ENCODE measurements at places on chromosomes 2 and 18. TPM values are rescaled to one million over a fixed set of nuclear protein-coding genes. Genes with fewer than 3 reads are reported as not detected.
A peak's percentile ranks its signal among the peaks of the same experiment; 100 is the strongest.

KCNJ3 gene
- 6.6 TPM for total RNA-seq

DNA sequence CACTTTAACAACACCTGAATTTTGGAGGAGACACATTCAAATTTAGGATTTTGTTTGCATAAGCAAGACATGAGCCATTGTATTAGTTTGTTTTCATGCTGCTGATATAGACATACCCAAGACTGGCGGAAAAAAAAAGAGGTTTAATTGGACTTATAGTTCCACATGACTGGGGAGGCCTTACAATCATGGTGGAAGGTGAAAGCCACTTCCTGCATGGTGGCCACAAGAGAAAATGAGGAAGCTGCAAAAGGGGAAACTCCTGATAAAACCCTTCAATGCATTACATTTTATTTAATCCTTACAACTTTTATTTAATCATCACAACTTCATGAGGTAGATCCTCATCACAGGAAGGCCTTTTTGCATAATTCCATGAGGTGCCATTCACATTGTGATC is 242.0 kb upstream of the STON1 start:
- H3K4me1 ChIP-seq, result no peaks in the 10 kb centered on the region
- H3K27ac ChIP-seq, result no peak overlapping the region
- H3K36me3 ChIP-seq, result no peaks in the 10 kb centered on the region

GRCh38 chr2:168740360-168740759 is 62.1 kb upstream of the NOSTRIN start:
- no peaks in the 10 kb centered on the region for H3K27me3 ChIP-seq
- H3K4me1 ChIP-seq, result no peaks in the 10 kb centered on the region
- no peak overlapping the region for H3K27ac ChIP-seq
- H3K36me3 ChIP-seq, result no peaks in the 10 kb centered on the region

GRCh38 chr2:187008111-187008510 is 159.1 kb upstream of the ZSWIM2 start:
- no peak overlapping the region for H3K4me3 ChIP-seq
- H3K36me3 ChIP-seq, result no peaks in the 10 kb centered on the region

CCDC178 gene
- total RNA-seq, result not detected

DNA sequence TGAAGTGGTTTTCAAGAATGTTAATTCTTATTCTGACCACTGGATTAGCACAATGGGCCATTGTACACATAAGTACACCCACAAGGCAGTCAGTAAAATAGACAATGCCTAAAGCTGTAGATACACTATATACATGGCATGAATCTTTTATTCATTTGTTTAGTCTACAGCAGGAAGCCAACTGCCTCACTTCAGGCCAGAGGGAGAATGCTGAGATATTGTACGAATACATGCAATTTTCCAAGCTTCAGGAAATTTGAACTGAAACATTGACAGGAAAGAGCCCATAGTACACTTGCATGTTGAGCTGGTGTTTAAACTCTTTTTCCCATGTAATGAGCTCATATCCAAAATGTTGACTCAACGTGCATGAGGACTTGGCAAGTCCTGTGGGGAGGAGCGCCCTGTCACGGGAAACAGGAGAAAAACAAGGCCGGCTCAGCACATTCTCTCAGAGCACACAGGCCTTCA is 111.6 kb upstream of the CYP1B1 start:
- peak; percentile 65 for DNase-seq
- H3K4me1 ChIP-seq, result no peaks in the 10 kb centered on the region
- no peaks in the 10 kb centered on the region for H3K27me3 ChIP-seq
- peak overlapping the region; percentile 55 for H3K27ac ChIP-seq
- no peak overlapping the region for H3K4me3 ChIP-seq

COPS7B gene
- 217 TPM for total RNA-seq

DNA sequence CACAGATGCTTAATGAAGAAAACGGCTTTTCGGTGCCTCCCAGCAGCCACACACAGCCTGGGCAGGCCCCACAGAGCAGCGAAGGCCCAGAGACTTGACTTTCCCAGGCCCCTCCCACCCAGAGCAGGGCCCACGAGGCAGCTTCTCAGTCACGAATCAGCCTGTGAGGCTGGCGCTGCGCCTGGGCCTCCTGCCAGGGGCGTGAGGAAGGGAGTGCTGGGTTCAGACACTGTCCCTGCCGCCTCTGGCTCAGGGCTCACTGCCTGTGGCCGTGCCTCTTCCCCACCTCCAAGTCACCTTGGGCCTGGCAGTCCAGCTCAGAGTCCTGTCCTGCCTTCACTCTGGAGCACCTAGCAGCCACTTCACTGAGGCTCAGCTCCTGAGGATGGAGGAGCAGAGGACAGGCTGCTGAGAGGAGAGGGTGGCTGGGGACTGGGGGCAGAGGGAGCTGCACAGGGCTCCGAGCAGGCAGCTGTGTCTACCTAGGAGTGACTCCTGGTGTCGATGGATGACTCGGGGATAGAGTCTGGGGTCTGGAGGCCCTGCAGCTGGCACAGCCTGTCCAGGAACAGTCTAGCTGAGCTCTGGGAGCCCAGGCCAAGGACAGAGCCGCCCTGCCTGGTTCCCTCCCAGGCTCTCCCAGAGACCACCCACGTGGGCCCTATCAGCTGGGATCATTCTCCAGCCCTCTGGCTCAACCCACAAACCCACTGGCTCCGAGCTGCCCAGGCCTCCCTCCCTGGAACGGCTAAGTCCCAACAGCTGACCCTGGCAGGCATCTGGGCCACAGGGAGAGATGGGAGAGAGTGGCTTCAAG is 36.4 kb upstream of the FOSL2 start:
- H3K27ac ChIP-seq, result peak overlapping the region; percentile 82
- no peaks in the 10 kb centered on the region for H3K27me3 ChIP-seq

GRCh38 chr2:16900405-16901025 is 234.9 kb upstream of the CYRIA start:
- H3K36me3 ChIP-seq, result no peaks in the 10 kb centered on the region
- no peaks in the 10 kb centered on the region for H3K4me1 ChIP-seq
- no peaks in the 10 kb centered on the region for H3K27me3 ChIP-seq
- DNase-seq, result no peak
- no peak overlapping the region for H3K4me3 ChIP-seq

DNA sequence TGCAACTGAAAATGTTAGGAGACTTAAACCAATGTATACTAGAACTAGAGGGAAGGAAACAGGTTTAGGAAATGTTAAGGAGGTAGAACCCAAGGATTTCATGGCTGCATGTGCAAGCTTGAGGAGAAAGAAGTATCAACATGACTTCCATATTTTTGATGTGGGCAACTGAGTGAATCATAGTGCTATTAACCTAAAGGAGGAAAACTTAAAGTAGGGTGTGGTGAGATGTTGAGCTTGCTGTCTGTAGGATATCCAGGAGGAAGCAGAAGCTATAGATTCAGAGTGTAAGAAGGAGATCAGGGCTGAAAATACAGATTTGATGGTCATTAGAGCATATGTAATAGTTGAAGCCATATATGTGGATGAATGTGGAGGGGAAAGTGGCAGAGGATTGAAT is 31.5 kb downstream of the NDC80 start:
- DNase-seq, result no peak
- no peaks in the 10 kb centered on the region for H3K36me3 ChIP-seq
- H3K27ac ChIP-seq, result no peak overlapping the region
- H3K4me1 ChIP-seq, result no peaks in the 10 kb centered on the region

- H3K27me3 ChIP-seq, result no peaks in the 10 kb centered on the region
- DNase-seq, result no peak
- H3K27ac ChIP-seq, result no peak overlapping the region
- no peak overlapping the region for H3K4me3 ChIP-seq
- H3K36me3 ChIP-seq, result no peaks in the 10 kb centered on the region
Observed at GRCh38 chr2:8579485-8580085, 102.3 kb upstream of the ID2 start.

DNA sequence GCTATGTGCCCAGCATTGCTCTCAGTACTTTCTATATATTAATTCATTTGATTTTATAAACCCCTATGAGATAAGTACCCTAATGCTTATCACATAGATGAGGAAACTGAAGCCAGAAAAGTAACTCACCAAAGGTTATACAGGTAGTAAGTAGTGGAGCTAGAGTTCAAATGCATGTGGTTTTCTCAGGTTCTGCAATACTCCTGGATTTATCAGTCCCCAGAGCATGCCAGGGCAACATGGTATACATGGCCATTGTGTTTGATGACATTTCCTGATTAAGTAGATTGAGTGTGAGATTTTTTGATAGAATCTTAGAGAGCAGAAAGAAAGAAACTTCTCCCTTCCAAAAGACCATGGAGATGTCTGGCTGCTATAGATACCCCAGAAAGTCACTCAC is 233.1 kb downstream of the IKZF2 start:
- H3K36me3 ChIP-seq, result no peaks in the 10 kb centered on the region
- no peak overlapping the region for H3K4me3 ChIP-seq
- no peak for DNase-seq
- H3K4me1 ChIP-seq, result no peaks in the 10 kb centered on the region

ATP6V1B1 gene
- not detected for total RNA-seq

DNA sequence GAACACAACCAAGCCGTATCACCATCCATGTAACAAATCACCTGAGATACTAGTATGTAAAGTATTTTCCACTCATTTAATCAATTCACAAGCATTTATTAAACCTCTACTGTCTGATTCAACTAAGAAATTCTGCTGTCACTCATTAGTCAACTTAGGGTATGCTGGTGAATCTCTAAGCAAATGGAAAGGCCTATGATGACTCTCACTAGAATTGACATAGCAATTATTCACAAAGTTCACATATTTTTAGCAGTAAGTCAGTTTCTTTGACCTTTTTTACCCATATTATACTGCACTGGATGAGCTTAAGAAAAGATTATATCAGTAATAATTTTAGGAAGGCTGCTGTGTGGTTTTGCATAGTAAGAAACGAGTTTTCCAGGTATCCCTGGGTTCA is 130.1 kb downstream of the SLC8A1 start:
- DNase-seq, result no peak
- no peak overlapping the region for H3K4me3 ChIP-seq
- no peaks in the 10 kb centered on the region for H3K4me1 ChIP-seq
- H3K27ac ChIP-seq, result no peak overlapping the region
- H3K36me3 ChIP-seq, result no peaks in the 10 kb centered on the region
- no peaks in the 10 kb centered on the region for H3K27me3 ChIP-seq

DNA sequence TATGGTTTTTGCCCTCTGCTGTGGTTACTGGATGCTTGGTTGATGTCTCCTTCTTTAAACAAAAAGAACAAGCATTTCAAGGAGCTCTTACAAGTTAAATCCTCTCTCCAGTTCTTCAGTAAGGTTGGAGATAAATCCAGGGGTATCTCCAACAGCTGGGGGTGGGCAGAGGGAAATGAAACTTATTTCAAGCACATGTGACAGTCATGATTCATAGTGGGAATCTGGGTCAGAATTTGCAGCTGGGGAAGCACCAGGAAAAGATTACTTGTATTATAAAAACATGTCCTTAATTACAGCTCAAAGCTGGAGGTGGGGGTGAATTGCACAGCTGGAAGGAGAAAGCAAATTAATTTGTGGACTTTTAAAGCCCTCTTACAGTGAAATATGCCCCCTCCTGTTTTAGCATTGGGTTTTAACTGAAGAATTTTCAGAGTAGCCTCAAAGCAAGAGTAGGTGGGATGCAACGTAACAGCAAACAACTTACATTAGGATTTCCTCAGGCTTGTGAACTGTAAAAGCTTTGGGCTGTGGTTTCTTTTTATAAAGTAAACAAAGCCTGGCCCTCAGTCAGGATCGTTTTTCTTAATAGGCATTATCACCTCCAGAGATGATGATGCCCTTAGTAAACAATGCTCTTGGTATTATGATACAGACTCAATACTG is 596.4 kb downstream of the NYAP2 start:
- no peaks in the 10 kb centered on the region for H3K4me1 ChIP-seq
- no peak overlapping the region for H3K27ac ChIP-seq
- H3K4me3 ChIP-seq, result no peak overlapping the region
- H3K36me3 ChIP-seq, result no peaks in the 10 kb centered on the region
- H3K27me3 ChIP-seq, result no peaks in the 10 kb centered on the region

DPP4 gene
- total RNA-seq, result 447 TPM

TDRD15 gene
- not detected for total RNA-seq

DNA sequence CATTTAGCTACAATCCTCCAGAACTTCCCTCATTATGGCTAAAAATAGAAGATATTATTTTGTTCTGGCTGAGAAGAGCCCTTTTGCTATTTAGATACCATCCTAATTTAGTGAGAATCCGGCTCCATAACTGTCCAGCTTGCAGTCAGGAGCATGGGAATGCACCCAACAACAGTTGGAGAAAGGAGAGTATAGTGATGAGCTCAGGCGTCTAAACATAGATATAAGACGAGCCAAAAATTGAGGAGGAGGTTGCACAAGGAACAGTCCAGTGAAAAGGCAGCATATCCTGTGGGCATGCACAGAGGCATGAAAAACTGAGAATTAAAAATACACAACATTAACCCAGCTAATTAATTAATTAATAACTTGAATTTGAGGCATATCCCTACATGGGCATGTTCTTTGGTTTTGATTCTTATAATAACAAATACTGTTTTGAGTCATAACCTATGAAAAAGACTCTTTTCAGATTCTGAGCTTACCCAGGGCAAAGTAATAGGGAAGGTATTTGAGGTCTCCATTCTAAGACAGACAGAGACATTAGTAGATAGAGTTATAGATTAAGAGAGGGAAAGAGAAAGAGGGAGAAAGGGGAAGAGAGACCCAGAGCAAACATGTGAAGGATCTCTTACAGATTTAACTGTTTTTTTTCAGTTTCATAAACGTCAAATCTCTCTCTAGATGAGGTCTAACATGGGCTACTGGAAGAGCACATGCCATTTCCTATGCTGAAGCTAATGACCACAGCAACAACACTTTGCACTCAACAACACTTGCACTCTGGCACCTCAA is 311.2 kb downstream of the OSR1 start:
- H3K27ac ChIP-seq, result no peak overlapping the region
- DNase-seq, result no peak
- H3K27me3 ChIP-seq, result no peaks in the 10 kb centered on the region
- no peak overlapping the region for H3K4me3 ChIP-seq
- H3K4me1 ChIP-seq, result no peaks in the 10 kb centered on the region

- H3K36me3 ChIP-seq, result no peaks in the 10 kb centered on the region
- no peak overlapping the region for H3K27ac ChIP-seq
- H3K4me3 ChIP-seq, result no peak overlapping the region
- DNase-seq, result no peak
- no peaks in the 10 kb centered on the region for H3K4me1 ChIP-seq
Observed at GRCh38 chr2:26735883-26736588, 28.0 kb upstream of the SLC35F6 start.

DNA sequence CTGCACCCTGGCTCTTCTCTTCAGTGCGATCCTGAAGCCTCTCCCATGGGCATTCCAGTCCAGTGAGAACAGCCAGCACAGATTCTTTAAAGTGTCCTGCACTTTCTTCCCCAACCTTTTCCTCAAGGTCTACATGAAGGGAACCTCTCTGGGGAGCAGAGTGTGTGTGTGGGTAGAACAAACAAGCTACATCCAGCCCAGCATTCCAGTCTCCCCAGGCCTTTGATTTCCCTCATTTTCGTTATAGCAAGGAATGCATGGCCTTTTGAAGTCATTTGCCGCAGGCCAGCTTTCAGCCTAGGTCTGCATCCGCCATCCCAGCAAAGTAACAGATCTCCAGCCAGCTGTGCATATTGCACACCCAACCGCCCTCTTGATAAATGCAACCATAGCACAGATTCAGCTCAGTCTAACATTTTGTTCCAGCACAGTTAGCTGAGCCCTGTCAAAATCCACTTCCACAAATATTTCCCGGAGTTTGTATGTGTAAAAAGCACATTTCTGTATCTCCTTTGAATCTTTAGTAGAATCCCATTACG is 44.6 kb downstream of the CD8B2 start:
- H3K4me1 ChIP-seq, result no peaks in the 10 kb centered on the region
- no peaks in the 10 kb centered on the region for H3K36me3 ChIP-seq
- DNase-seq, result no peak
- no peaks in the 10 kb centered on the region for H3K27me3 ChIP-seq
